Epithelial cell of proximal tubule (primary cell): ENCODE measurements at places on chromosomes 3 and 15.
A peak's percentile ranks its signal among the peaks of the same experiment; 100 is the strongest.

GRCh38 chr3:179933080-179933479, 103.7 kb downstream of the PEX5L start:
- DNase-seq, result no peak

- no peak for DNase-seq
Observed at GRCh38 chr3:29612536-29612935, 331.7 kb downstream of the RBMS3 start.

- DNase-seq, result peak; percentile 3
Observed at GRCh38 chr3:126129398-126129891, 45.5 kb upstream of the SLC41A3 start.

GRCh38 chr15:48644467-48644826, 1.1 kb downstream of the FBN1 start:
- DNase-seq, result no peak

DNA sequence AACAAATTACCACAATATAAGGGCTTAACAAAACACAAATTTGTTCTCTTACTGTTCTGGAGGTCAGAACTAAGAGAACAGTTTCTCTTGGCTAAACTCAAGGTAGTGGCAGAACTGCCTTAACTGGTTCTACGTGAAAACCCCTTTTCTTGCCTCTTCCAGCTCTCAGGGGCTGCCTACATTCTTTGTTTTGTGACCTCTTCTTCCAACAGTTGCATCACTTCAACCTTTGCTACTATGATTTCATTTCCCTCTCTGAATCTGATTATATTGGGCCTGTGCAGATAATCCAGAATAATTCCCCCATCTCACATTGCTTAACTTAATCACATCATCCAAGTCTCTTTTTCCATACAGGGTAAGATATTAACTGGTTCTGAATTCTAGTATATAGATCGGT, 624.6 kb downstream of the ZPLD1 start:
- no peak for DNase-seq

DNA sequence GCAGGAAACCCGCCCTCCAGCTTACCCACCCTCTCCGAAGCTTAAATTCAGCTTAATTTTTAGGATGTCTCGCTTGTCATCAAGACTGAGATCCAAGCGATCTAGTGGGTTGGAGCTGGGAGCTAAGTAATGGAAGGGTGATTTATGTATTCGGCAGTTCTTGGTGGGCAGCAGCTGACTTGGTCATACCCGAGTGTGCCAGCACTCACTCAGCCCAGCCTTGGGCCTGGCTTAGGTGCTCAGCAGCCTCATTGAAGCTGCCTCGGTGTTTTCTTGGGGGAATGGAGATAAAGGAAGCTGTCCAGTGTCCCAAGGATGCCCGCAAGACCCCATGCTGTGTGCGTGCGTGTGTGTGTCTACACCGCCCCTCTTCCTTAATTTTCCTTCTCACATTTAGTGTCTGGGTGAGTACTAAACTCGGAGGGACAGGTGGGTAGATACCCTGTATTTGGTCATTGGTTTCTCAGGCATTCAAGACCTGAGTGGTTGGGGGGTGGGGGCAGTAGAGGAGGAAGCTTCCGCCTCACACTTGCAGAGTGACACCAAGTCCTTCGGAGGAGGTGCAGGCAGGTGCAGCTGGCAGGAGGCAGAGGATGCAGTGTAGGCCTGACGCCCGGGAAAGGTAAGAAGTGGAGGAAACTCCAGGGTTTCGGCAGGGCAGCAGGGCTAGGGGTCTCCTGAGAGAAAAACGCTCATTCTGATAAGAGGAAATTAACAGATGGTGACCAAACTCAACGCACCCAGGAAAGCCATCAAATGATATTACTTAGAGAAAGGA, 92.8 kb downstream of the PCSK6 start:
- DNase-seq, result no peak
